ENCODE measurements at places on chromosomes 5 and 9.

GRCh38 chr5:90994796-90995195, 388.3 kb downstream of the ARRDC3 start:
- no peak for DNase-seq

GRCh38 chr5:14408969-14409586, 172.5 kb upstream of the OTULINL start:
- DNase-seq, result no peak

DNA sequence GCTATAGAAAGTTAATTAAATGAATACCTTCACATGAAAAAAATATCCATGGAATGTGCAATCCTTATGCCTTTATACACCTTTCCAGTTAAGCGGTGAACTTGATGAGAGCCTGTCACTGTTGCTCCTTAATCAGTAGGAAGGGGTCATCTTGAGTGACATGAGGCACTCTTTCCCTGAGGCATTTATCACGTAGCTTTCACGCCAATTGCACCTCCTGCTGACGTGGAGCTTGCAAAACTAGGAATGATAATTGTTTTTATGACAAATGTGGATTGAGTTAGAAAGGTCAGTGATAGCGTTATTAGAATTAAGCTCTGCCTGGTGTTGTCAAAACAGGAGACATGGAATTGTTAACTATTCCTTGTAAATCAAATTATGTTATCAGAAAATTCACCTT, 79.7 kb downstream of the SLF1 start:
- DNase-seq, result no peak

DNA sequence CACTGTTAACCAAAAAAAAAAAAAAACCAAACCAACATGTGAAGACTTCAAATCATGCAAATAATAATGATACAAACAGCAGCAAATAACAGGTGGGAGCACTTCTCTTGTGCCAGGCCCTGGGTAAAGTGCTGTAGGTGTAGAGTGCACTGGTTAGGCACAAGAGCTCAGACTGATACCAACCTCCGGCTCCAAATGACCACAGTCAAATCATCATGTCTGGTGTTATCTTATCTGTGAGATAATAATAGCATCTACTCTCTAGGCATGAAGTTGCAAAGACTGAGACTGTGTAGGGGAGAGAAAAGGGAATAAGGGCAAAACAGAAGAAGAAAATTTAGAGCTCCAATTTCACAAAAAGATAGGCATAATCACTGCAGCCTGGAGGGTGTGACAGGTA, 159.5 kb downstream of the ARL15 start:
- no peak for DNase-seq

DNA sequence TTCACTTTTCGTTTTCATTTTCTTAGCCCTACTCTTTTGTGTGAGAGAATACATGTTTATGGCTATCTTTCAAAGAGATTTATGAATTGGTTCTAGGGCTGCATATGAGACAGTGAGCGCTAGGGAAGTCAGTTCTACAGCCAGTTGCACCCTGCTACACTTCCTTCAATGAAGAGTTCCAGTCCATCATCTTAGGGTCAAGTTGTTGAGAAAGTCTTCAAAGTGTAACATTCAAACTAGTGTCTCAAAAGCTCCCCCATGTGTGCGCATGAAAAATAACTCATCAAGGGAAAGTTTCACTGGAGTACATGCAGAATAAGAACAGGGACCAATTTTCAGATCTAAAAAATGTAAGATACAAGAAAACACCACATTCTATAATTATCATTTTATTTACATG, 317.2 kb downstream of the DEPDC1B start:
- peak; percentile 19 for DNase-seq

DNA sequence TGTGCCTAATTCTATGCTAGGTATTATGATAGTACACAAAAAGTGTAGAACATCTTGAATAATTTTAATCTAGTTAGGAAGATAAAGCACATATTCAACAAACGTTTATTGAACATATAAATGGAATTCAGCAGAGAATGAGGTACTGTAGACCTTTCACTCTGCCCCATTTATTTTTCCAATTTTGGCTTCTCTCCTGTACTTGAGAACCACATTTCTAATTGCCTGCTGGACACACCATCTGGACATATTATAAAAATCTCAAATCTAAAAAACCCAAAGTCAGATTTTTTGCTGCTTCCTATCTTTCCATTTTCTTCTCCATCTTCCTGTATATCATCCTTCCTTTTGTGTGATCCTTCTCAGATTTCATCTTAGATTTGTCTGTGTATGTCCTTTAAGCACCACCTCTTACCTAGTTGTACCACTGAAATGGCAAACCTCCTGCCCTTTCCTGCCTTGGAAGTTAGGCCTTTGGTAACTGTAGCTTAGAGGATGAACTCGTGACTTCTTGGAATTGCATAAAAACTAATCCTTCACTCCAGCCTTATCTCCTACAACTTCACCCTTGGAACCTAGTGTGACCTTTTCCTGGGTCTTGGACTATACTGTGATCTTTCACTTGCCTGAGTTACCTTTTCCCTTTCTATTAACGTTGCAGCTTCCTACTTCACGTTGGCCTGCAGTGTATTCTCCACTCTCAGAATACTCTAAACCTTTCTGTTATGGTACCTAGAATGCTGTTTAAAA, 8.8 kb downstream of the SLC26A2 start:
- DNase-seq, result no peak

GRCh38 chr9:81737871-81738507, 48.6 kb upstream of the TLE1 start:
- no peak for DNase-seq

- DNase-seq, result peak; percentile 80
These were observed 339.5 kb upstream of the ISL1 start for GRCh38 chr5:51043745-51044144.

DNA sequence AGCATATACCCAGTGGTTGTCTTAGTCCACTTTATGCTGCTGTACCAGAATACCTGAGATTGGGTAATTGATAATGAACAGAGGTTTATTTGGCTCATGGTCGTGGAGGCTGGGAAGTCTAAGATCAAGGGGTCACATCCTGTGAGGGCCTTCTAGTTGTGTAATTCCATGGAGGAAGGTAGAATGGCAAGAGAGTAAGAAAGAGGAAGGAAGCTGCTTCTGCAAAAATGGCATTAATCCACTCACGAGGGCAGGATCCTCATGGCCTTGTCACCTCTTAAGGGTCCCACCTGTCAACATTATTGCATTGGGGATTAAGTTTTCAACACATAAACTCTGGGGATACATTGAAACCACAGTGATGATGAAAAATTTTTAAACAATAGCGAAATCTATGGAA, 17.0 kb downstream of the BTNL8 start:
- DNase-seq, result no peak

- DNase-seq, result no peak
These were observed 17.9 kb upstream of the RAB14 start for GRCh38 chr9:121219530-121219929.

DNA sequence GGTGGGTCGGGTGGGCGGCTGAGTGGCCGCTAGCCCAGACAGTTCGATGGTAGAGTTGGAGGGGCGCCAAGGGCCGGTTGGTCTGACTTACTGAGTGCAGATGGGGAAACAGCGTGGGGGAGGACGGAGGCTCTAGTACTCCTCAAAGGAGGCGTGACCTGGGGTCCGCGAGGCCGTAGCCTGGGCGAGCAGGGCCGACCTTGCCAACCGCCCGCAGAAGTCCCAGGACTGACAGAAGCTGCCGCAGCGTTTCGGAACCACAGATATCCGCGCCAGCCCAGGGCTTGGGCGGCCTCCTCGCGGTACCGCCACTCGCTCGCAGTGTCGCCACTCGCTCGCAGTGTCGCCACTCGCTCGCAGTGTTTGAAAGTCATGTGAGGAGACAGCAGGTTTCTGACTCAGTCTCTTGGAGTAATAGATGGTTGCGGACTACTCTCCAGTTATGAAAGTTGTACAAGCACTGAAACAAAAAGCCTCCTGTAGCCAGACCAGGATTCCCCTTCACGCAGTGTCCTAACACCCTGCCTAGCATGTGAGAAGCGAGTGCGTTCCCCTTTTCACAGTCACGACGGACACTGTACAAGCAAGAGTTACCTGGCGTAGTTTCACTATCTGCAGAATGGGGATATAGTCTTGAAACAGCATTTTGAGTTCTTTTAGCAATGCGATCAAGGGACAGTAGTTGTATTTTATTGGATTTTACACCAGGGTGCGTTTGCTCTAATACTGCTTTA, 674 bp downstream of the TMEM38B start:
- DNase-seq, result peak; percentile 25

- DNase-seq, result no peak
These were observed 571 bp downstream of the PPIC start for GRCh38 chr5:123035918-123036390.

- DNase-seq, result peak; percentile 20
These were observed 240.1 kb downstream of the DENND1A start for GRCh38 chr9:123689701-123690428.

GRCh38 chr9:70987986-70988385, 133.4 kb downstream of the TRPM3 start:
- DNase-seq, result no peak

GRCh38 chr5:156815988-156816599, 34.0 kb upstream of the PPP1R2B start:
- no peak for DNase-seq

- no peak for DNase-seq
These were observed 19.6 kb downstream of the MRPL36 start for GRCh38 chr5:1779782-1780613.

- no peak for DNase-seq
These were observed 13.6 kb downstream of the IL33 start for GRCh38 chr9:6229186-6229585.

- DNase-seq, result no peak
These were observed 267.7 kb downstream of the DENND1A start for GRCh38 chr9:123662057-123662776.

DNA sequence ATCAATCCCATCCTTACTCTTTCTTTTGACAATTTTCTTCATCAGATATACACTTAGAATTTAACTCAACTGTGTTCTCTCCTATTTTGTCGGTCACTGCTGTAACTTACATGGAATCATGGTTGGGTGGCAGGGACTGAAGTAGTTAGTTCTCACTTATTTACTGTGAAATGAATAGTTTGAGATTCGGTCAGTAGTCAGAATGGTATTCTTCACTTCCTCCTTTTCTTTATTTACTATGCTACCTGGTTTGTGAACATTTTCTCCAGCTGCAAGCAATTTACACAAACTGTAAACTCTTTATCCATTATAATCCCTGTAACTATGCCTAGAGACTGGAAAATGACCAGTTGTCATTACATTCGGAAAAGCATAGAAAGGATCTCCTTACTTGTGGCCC, 41.5 kb upstream of the GDNF start:
- no peak for DNase-seq

- DNase-seq, result peak; percentile 88
These were observed 13.0 kb downstream of the GSN start for GRCh38 chr9:121280715-121281613.

DNA sequence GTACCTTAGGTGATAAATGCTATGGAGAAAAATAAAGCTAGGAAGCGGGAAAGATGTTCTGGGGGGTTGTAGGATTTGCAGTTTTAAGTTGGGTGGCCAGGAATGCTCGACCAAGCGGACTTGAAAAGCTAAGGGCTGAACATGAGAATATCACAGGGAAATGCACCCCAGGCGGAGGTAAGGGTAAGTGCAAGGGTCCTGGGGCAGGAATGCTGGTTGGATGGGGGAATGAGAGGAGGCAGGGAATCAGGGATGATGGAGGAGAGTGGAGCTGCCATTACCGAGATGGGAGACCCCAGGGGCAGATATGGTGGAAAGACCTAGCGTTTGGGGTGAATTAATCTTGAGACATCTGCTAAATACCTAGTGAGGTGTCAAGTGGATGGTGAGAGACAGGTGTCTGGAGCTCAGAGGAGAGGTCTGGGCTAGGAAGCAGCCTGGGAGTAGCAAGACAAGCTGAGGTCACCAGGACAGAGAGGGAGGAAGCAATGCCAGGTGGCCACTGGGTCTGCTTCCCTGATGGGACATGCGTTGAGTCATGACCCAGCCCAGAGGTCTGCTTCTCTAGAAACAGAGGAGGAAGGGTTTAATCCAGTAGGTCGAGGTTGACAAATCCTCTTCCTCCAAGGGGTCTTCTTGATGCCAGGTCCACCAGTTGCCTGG, 77.7 kb upstream of the ASS1 start:
- no peak for DNase-seq

GRCh38 chr9:114774524-114774923, 31.3 kb downstream of the TNFSF15 start:
- no peak for DNase-seq

DNA sequence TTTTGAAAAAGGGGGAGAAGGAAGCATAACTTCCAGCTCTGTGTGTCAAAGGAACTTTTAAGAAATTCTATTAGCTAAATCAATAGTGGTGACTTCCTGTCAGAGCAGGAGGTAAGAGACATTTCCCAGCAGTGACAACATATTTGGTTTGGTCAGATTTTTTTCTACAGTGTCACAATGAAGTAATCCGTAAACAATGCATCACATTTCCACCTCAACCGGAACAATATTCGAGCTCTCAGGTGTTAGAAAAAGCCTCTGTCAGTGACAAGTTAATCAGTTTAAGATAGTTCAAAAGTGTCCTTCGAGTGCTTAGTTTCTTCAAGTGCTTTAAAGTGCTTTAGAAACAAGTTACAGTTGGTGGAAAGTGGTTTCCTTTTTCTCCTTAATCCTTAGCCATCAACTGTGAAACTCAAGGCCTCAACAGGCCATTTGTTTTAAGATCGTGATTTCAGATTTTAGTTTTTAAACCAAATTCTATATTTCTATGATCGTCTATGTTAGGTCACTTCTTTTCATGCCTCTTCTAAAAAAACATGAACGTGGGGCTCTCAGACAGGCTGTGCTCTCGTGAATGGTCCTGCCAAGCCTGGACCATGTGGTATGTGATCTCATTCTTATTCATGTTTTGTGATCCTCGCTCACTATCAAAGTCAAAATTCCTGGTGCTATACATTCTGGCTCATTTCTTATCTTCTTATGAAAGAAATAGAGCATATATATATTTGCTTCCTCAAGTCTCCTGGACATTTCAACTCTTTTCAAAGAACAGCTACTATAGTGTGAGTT, 181.9 kb upstream of the HMHB1 start:
- DNase-seq, result peak; percentile 11

GRCh38 chr5:87752362-87752761, 339.6 kb upstream of the CCNH start:
- DNase-seq, result no peak

DNA sequence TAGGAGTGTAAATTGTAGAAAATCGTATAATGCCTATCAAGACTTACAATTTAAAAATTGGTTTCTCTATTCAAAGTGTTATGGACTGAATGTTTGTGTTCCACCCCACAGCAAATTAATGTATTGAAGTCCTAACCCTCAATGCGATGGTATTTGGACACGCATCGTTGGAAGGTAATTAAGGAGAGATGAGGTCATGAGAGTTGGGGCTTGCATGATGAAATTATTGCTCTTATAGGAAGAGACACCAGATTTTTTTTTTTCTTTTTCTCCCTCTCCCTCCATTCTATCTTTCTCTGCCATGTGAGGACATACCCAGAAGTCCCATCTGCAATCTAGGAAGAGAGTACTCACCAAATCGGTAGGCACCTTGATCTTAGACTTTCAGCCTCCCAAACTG, 189.2 kb downstream of the MAN2A1 start:
- no peak for DNase-seq

- DNase-seq, result no peak
These were observed 65.0 kb upstream of the CTXN3 start for GRCh38 chr5:127583866-127584265.

GRCh38 chr5:87010736-87011135, 256.9 kb upstream of the RASA1 start:
- DNase-seq, result no peak

Measured in DMS79 treated with DMSO at 0.1 percent for 48 hours (cell line).